HFF-Myc (cell line): ENCODE measurements at places on chromosomes 12 and 14.

- no peak for DNase-seq
These were observed 233.4 kb upstream of the SYT10 start for GRCh38 chr12:33672836-33673577.

DNA sequence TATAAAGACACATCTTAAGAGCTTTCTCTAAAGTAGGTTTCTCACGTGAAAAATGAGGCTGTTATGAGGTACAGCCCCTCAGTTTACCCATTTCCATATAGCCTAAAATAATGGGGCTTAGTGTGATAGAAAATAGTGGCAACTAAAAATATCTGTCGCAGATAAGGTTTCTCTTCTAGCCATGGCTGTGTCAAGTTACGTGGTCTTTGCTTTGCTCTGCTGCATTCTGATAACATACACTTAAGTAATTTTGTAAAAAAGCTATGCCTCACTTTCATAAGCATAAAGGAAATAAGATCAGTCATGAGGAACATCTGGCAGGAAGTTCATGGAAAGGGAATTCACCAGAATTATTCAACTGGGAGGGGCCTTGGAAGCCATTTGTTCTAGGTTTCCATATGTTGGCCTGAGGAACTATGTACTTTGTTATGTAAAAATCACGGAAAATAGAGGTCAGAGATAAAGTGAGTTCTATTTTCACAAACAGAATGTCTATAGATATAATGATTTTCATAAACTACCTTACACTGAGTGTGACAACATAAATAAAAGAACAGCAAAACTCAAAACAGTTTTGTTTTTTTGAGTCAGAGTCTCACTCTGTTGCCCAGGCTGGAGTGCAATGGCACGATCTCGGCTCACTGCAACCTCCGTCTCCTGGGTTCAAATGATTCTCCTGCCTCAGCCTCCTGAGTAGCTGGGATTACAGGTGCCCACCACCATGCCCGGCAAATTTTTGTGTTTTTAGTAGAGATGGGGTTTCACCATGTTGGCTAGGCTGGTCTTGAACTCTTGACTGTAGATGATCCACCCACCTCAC lies 195.6 kb upstream of the KRR1 start:
- peak; percentile 84 for DNase-seq

- DNase-seq: no peak
These were observed 120.6 kb upstream of the FKBP4 start for GRCh38 chr12:2673966-2674810.

GRCh38 chr12:48775299-48775698 lies 13.6 kb downstream of the ADCY6 start:
- DNase-seq: no peak

DNA sequence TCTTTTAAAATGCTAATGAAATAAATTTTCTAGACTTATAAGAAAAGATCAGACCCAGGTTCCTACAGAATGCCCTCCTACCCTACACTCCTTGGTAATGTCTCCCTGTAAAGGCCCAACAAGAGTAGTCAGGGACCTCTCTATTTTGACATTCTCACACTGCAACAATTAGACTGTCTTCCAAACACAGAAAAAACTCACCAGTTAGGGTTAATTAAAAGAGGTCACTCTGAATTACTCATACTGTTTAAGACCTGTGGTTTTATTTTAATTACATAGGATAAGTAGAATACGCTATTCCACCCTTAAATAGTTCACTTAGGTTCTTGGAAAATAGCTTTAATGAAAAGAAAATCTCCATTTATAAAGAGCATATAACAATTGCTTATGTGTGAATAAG lies 142.4 kb downstream of the ITPR2 start:
- no peak for DNase-seq

- no peak for DNase-seq
These were observed 644 bp downstream of the TSPAN31 start for GRCh38 chr12:57745485-57745881.

GRCh38 chr14:89504091-89504490 lies 87.1 kb upstream of the FOXN3 start:
- DNase-seq: no peak

DNA sequence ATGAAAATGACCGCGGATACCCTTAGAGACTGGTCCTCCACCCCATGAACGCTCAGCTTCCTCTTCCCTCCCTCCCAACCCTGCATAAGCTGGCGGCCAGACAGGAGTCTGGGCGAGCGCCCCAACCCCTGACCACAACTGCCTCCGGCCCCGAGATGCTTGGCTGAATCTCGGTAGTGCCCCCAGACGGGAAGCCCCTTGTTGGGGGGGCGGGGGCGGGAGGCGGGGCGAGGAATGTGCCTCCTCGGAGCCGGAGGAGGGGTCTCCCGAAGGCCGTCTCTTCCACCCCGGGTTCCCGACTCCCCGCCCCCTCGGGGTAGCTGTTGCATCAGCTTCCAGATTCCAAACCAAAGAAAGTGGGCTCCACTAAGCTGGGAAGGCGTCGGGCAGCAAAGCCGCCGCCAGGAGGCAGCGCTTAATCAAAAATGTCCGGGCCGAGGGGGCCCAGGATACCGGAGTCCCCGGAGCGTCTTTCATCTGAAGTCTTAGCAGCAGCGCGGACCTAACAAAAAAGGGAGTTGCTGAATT lies 7.1 kb upstream of the MRPL52 start:
- DNase-seq: no peak

DNA sequence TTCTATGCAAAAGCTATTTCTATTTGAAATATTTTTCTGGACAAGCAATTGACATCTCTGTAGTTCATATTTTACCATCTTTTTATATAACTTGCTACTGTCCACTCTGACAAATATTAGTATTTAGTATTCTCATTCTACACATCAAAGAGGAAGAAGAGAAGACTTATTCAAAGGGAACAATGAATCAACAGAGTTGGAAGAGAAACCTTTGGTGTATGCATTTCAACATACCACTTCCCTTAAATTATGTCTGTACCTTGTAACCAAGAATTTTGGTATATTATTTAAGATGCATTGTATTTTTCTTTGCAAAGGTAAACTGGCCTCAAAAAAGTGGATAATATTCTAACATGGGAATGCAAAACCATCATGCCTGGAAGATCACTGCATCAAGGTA lies 72.1 kb upstream of the DUSP6 start:
- no peak for DNase-seq

- DNase-seq: no peak
These were observed 15.4 kb upstream of the PPP1R1A start for GRCh38 chr12:54603872-54604271.

GRCh38 chr14:68788275-68788995 lies 4.4 kb downstream of the ZFP36L1 start:
- DNase-seq: no peak

- DNase-seq: no peak
These were observed 106.6 kb downstream of the GLT1D1 start for GRCh38 chr12:128959901-128960300.

- no peak for DNase-seq
These were observed at the start of gene CLECL1 for GRCh38 chr12:9732921-9733461. TSS of gene CLECL1 (minus strand) at chr12:9733097.

GRCh38 chr14:20627346-20628027 lies 14.0 kb downstream of the OR6S1 start:
- DNase-seq: no peak

GRCh38 chr12:125512541-125513298 lies 447.5 kb downstream of the AACS start:
- DNase-seq: no peak

- DNase-seq: no peak
These were observed 9.2 kb upstream of the PYROXD1 start for GRCh38 chr12:21428241-21428640.

- DNase-seq: no peak
These were observed 1.3 kb downstream of the CHGA start for GRCh38 chr14:92924247-92924646.

DNA sequence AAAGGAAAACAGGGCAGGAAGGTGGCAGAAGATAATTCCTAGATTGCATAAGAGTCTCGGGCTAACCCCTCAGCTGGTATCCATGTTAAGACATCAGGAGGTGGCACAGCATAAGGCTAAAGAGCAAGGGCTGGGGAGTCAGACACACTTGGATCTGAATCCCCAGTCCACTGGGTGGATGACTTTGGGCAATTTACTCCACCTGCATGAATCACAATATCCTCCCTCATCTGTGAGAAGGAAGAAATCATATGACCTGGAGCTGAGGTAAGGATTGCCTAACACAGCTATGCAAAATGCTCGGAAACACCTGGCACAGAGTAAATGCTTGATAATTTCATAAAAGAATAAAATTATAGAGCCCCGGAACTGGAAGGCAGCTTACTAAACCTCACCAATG lies 217.9 kb downstream of the PIK3C2G start:
- DNase-seq: no peak

GRCh38 chr12:20950248-20950647 lies 139.7 kb downstream of the SLCO1B3 start:
- DNase-seq: no peak

DNA sequence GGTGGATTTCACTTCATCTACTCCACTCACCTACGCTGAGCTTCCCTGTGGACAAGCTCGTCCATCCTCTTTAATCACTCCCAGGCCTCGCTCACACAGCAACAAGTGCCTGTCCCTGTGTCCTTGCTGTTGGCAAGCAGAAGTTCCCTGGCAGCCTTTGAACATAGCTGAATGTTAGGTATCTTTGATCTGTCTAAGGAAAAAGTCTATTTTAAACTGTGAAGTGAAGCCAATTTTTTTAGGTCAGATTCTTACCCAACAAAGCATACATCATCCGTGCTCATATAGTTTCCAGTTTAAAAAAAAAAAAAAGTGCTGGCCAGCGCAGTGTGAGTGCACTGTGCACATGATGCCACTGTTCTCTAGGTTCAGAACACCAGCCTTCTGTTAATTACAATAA lies 36.3 kb downstream of the PPP2R5C start:
- no peak for DNase-seq

- no peak for DNase-seq
These were observed 58.8 kb upstream of the FLRT2 start for GRCh38 chr14:85471156-85471555.

GRCh38 chr12:122830517-122831214 lies 4.6 kb upstream of the HIP1R start:
- DNase-seq: peak; percentile 90

- DNase-seq: no peak
These were observed at the start of gene FAM234B for GRCh38 chr12:13044002-13044905. TSS of gene FAM234B (plus strand) at chr12:13044381. CDS start at chr12:13044404, 23 bp downstream.

DNA sequence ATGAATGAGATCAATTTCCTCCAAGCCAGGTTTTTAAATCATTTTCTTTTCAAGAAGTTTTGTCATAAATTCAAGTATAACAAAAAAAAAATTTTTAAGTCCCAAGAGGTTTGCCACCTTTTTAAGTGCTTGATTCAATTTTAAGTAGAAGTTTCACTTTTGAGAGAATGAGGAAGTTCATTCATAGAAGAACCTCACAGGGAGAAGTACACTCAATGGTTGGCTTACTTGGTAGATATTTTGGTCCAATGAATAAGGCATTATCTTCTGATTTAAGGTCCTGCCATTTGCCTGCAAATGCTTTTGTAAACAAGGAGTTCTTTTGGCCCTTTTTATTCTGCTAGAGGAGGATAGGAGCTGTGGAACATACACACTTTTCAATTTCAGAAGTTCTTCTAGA lies 96.7 kb upstream of the NOVA1 start:
- no peak for DNase-seq

DNA sequence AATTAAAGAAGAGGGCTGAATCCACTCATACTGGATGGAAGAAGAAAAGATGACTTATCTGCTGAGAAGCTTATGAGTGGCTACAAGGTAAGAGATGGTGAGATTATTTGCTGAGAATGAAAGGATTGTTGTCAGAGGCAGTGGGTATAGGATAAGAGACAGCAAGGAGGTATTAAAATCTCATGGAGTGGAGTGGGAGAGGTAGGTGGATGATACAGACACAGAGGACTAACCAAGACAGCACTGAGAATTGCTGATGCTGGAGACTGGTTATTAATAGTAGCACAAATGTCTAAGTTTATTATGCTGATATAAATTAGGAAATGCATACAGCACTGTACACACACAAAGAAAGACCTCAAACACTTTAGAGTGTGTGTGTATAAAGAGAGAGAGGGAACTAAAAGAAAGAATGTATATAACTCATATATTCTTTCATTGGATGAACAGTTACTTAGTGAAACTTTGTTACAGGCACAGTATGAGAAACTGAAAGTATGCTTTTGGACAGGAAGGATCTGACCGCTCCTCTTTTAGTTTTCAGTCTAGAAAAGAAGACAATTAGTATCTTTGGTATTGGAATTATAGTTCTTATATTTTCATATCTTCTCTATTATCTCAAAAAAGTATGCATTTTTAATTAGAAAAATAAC lies 543.1 kb downstream of the LRFN5 start:
- no peak for DNase-seq

GRCh38 chr14:51931308-51931707 lies 58.0 kb upstream of the RTRAF start:
- no peak for DNase-seq

DNA sequence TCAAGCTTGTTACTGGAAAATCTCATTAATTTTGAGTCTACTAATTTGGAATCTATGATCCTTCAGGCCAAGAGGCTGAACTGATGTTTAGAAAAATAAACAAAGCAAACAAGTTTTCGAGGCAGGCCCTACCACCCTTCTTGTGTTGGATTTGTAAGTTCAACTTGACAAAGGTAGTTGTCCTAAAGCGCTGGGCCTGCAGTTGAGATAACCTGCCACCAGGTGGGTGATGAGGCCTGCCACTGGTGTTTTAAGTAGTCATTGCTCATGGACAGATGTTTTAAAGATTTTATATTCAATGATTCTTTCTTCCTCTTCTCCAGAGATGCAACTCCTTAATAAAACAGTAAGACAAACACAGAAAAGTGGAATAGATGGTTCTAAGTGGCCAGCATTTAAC lies 19.4 kb downstream of the ACVRL1 start:
- no peak for DNase-seq

GRCh38 chr14:24843494-24843893 lies 206.5 kb downstream of the STXBP6 start:
- DNase-seq: no peak

GRCh38 chr12:99609455-99610181 lies 37.9 kb upstream of the GARIN6 start:
- no peak for DNase-seq

GRCh38 chr12:64625243-64626077 lies 15.2 kb downstream of the RASSF3 start:
- peak; percentile 67 for DNase-seq

- DNase-seq: no peak
These were observed at the start of gene GDF3 for GRCh38 chr12:7695566-7696197. TSS of gene GDF3 (minus strand) at chr12:7695775. CDS start at chr12:7695728, 47 bp downstream.

DNA sequence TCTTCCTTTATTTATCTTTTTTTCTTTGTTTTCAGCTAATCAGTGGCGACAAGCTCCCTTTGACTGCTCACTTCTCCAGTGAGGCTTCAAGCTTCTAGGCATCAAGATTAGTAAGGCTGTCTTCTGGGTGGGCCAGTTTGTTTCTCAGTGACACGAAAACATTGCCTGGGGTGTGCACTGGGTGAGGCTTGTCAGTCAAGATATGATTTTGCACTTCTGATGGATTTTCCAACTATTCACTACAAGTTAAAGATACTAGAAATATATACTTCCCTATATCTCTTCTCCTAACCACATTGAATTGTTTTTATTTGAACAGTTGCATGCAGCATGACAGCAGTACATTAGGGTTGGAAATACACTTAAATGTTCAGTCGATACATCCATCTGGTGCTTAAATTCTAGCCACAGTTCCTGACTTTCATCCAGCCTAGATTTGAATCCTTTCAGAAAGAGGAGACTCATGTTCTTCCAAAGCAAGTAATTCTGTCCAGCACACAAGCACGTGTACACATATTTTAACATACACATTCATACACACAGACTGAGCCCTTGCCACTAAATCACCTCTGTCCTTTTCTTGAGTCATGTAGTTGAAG lies 275.6 kb upstream of the NOVA1 start:
- DNase-seq: no peak
